ENCODE measurements at places on chromosomes 7 and 10.

GRCh38 chr7:69630292-69630691 lies 32.0 kb downstream of the AUTS2 start:
- DNase-seq = no peak

DNA sequence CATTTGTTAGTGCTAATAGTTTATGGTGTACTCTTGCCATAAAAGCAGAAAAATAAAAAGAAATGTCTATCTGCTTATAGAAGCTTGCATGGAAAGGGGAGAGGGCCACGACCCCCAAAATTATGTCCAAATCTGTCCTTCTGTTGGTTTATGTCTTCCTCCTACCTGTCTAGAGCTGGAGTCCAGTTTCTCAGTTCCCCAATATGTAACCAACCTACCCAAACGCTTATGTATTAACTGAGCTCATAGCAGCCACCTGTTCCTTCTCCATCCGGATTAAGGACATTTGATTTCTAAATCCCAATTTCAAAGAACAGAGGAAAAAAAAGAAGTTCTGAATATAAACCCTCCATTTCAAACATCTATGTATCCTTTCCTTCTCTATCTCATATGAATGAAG lies 30.3 kb upstream of the TPK1 start:
- DNase-seq = no peak

GRCh38 chr10:26509307-26509706 lies 71.2 kb downstream of the APBB1IP start:
- no peak for DNase-seq

DNA sequence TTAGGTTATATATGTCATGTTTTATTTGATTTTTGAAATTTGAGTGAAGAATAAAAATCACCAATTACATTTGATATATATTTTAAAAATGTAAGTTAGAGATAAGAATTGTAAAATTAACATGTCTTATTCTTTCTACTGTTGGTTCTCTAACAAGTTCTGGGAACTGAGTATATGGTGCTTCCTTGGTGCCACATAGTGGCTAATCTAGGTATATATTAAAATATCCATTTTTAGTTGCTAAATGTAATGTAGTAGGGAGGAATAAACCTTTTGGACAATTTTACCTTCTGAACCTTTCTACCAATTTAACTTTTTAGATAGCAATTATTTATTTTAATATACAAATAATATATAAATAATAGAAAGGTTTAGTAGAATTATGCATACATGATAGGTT lies 17.5 kb downstream of the CFAP69 start:
- no peak for DNase-seq

- DNase-seq = no peak
These were observed 1034.7 kb downstream of the TYW1 start for GRCh38 chr7:68031180-68031943.

- no peak for DNase-seq
These were observed 371.9 kb downstream of the PHF14 start for GRCh38 chr7:11345621-11346020.

DNA sequence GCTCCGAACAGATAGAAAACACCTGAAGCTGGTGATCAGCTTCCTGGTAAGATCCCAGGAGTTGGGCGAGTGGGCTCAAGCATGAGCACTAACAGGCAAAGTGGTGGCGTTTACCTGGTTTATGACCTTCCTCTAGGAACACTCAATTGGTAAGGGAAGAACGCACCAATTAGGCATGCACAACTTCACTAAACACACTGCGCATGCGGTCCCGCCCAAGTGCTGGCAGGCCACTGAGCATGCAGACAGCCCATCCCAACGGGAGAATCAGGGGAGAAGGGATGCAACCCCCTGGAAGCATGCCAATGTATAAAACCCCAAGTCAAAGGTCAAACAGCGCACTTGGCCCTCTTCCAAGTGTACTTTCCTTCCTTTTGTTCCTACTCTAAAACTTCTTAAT lies 70.4 kb downstream of the LYZL2 start:
- DNase-seq = no peak

GRCh38 chr10:81873932-81874816 lies 820 bp upstream of the NRG3 start:
- no peak for DNase-seq

- no peak for DNase-seq
These were observed 326.3 kb downstream of the CCSER2 start for GRCh38 chr10:84654671-84655070.

DNA sequence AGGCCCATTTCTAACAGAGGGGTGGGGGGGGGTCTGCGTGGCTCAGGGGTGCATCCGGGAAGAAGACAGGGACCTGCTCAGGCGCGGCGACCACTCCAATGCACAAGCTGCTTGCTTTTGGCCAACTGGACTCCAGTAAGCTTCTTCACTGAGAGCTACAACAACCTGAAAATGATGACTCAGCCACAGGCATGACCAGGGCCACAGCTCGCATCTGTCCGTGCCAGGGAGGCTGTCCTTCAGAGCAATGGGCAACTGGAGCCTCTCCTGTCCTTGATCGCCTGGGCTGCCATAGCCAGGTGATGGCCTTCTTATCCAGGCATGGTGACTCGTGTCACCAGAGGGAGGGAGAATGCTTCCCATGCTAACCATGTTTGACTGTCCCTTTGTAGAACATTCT lies 81.6 kb upstream of the RNF32 start:
- DNase-seq = no peak

DNA sequence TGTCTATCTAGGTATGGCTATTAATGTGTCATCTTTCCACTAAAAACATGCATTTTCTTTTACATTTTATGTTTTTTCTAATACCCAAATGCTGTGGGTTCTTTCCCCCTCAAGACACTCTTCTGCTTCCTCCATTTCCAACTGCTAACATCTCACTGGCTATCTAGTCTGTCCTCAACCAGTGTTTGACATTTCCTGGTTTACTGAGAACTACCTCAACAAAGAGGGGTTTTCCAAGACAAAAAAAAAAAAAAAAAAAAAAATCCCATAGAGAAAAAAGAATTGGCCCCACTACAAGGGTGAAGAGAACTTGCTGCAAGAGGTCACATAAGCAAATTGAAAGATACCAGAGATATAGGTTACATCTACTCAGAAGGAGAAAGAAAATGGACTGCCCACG lies 359.7 kb downstream of the CRPPA start:
- no peak for DNase-seq
